ENCODE measurements at places on chromosomes 12 and 14. TPM values are rescaled to one million over a fixed set of nuclear protein-coding genes. Genes with fewer than 3 reads are reported as not detected.

Gene FGD4
- 26.3 TPM for total RNA-seq

Gene PDE3A
- total RNA-seq: 6.5 TPM

- no peak for DNase-seq
Observed at GRCh38 chr14:75022655-75023054, 19.9 kb downstream of the EIF2B2 start.

Gene MARCHF9
- total RNA-seq: 12.1 TPM

Gene PYGL
- 58.6 TPM for total RNA-seq

Gene CALCOCO1
- total RNA-seq: 111 TPM

GRCh38 chr12:67062193-67062592 is 207.0 kb upstream of the CAND1 start:
- DNase-seq: no peak
